PC-9 (cell line): ENCODE measurements at places on chromosomes 3 and 15. TPM values are rescaled to one million over a fixed set of nuclear protein-coding genes. Genes with fewer than 3 reads are reported as not detected.

Gene GPR149
- not detected in 2 replicates for total RNA-seq

Gene ALDH1A3
- total RNA-seq: 462 and 469 TPM in 2 replicates

Gene PPP1R14D
- 0.55 and 0.65 TPM in 2 replicates for total RNA-seq

Gene ANKUB1
- not detected in 2 replicates for total RNA-seq

Gene SLC22A14
- total RNA-seq: not detected in 2 replicates

Gene ZNF770
- 25.9 and 34.0 TPM in 2 replicates for total RNA-seq

Gene DUOXA2
- total RNA-seq: not detected in 2 replicates

Gene CCDC51
- total RNA-seq: 28.5 and 35.4 TPM in 2 replicates
